Non-pigmented ciliary epithelial cell (primary cell): ENCODE measurements at places on chromosomes 12 and 14.
A peak's percentile ranks its signal among the peaks of the same experiment; 100 is the strongest.

- DNase-seq = peak; percentile 17
These were observed 177.2 kb upstream of the NPAS3 start for GRCh38 chr14:32761381-32761968.

DNA sequence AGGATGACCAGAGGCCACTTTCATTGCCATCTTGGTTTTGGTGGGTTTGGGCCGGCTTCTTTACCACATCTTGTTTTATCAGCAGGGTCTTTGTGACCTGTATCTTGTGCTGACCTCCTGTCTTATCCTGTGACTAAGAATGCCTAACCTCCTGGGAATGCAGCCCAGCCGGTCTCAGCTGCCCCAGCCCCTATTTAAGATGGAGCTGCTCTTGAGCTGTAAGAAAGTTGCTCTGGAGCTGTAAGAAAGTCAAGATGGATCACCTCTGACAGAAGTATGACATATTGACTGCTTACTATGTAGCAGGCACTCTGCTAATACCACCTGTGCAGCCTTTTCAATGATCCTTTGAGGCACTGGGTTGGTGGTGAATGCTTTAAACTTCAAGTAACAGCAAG, 52.1 kb downstream of the RIN3 start:
- no peak for DNase-seq

- no peak for DNase-seq
These were observed 208.6 kb downstream of the RASSF9 start for GRCh38 chr12:85627584-85627983.

DNA sequence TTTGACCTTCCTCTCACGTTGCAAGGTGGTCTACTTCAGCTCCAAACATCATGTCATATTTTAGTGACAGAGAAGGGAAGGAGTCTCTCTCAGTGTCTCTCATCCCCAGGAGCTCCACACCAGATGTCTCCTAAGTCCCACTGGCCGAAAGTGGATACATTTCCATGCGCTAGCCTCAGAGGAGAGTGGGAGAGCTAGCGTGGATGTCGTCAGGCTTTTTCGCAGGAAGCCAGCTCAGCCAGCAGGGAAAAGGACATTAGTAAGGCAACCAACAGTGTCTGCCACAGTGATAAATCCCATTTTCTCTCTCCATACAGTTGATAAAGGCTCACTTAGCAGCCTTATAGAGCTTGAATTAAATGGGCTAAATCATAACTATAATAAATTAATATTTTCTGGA, 155.7 kb downstream of the PELI2 start:
- no peak for DNase-seq

- no peak for DNase-seq
These were observed 18.1 kb downstream of the CLMN start for GRCh38 chr14:95301527-95302187.

GRCh38 chr14:38238332-38238731, 17.6 kb downstream of the CLEC14A start:
- no peak for DNase-seq

DNA sequence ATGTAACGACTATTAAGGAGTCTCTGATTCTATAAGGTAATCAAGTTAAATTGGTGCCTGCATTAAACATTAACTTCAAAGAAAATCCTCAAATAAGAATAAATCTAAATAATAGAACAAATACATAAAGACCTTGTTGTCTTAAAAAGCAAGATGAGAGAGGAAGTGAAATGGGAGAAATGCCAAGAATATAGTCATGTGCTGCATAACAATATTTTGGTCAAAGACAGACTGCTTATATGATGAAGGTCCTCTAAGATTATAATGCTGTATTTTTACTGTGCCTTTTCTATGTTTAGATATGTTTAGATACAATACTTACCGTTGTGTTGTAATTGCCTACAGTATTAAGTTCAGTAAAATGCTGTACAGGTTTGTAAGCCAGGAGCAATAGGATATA, 213.6 kb downstream of the C12orf42 start:
- DNase-seq = no peak

- no peak for DNase-seq
These were observed 220.6 kb downstream of the SYT1 start for GRCh38 chr12:79085106-79085682.
